Lower lobe of right lung (tissue), 2 donors: ENCODE measurements at places on chromosomes 2 and 18. TPM values are rescaled to one million over a fixed set of nuclear protein-coding genes. Genes with fewer than 3 reads are reported as not detected.

GRCh38 chr2:54194761-54195750 lies 61.0 kb downstream of the TSPYL6 start:
- no peaks in the 10 kb centered on the region for H3K36me3 ChIP-seq
- H3K27me3 ChIP-seq, result no peaks in the 10 kb centered on the region
- no peaks in the 10 kb centered on the region for H3K4me1 ChIP-seq
- no peak overlapping the region for H3K27ac ChIP-seq

- peak overlapping the region; percentile 86 for H3K4me3 ChIP-seq
- H3K27ac ChIP-seq, result peak overlapping the region; percentile 83
- peak; percentile 69 for DNase-seq
- H3K36me3 ChIP-seq, result no peaks in the 10 kb centered on the region
- no peaks in the 10 kb centered on the region for H3K27me3 ChIP-seq
Measured at GRCh38 chr2:85889627-85890281, 964 bp upstream of the ST3GAL5 start.

The CDH2 gene
- 0.68 TPM for total RNA-seq

The COLEC12 gene
- 79.2 TPM for total RNA-seq

GRCh38 chr2:189933041-189933440 lies 129.5 kb downstream of the MSTN start:
- H3K27me3 ChIP-seq, result no peaks in the 10 kb centered on the region
- DNase-seq, result no peak
- no peak overlapping the region for H3K4me3 ChIP-seq
- H3K36me3 ChIP-seq, result no peaks in the 10 kb centered on the region
- no peaks in the 10 kb centered on the region for H3K4me1 ChIP-seq

The AQP12A gene
- total RNA-seq, result not detected

DNA sequence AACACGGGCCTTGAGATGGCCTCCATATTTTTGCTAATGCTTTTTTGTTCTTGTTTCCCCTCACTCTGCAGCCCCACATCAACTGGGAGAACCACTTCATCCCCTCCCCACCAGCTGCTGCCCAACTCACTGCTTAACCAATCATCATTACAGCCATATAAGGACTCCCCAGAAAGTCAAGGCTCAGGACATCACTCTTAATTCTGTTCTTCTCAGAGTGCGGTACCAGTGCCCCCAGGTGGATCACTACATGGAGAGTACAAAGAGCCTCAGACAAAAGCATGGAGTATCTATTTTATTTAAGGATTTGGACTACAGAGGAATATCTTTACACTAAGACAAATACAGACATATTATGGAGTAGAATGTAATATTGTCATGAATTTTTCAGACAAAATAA lies 340.6 kb downstream of the PAX3 start:
- H3K27ac ChIP-seq, result no peak overlapping the region
- no peaks in the 10 kb centered on the region for H3K27me3 ChIP-seq
- no peaks in the 10 kb centered on the region for H3K36me3 ChIP-seq
- H3K4me3 ChIP-seq, result no peak overlapping the region
- DNase-seq, result no peak

DNA sequence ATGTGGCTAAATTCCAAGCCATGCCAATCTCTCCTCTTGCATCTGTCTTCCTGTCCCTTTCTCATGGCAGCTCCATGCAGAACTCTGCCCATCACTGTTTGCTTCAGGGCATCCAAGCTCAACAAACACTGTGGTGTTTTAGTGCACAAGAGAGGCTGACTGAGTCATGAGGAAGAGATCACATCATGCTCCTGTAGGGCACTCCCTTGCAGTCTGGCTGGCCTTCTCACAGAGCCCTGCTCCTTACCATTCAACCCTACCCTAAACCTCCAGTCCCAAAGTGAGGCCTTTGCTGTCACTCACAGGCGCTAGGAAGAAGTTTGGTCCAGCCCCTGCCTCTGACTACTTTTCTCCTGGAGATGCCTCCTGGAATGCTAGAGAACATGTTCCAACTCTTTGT lies 194.0 kb downstream of the LRATD1 start:
- no peak overlapping the region for H3K27ac ChIP-seq
- H3K36me3 ChIP-seq, result no peaks in the 10 kb centered on the region
- H3K4me3 ChIP-seq, result no peak overlapping the region

- no peaks in the 10 kb centered on the region for H3K4me1 ChIP-seq
- H3K4me3 ChIP-seq, result no peak overlapping the region
- peaks cover 50% of the 10 kb centered on the region for H3K36me3 ChIP-seq
- no peaks in the 10 kb centered on the region for H3K27me3 ChIP-seq
Measured at GRCh38 chr2:190674966-190675650, 26.2 kb downstream of the NAB1 start.

The CFAP65 gene
- total RNA-seq, result 7.6 TPM

The FZD7 gene
- 15.2 TPM for total RNA-seq

DNA sequence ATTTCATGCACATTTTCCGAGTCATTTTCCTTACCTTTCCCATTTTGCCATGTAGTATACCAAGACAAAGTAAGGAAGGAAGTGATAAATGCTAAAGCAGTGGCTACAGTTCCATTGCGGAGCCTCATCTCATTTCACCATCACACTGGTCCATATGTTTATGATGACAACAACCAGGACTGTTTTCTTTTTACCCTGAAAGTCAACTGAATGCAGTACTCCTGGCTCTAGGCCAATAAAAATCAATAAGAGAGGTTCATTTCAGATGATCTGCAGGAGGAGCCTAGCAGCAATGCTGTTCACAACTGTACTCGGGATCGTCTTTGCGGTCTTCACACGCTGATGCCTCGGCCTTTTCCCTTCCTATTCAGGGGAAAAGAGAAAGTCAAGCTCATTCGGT lies 4.7 kb downstream of the MGAT4A start:
- H3K27ac ChIP-seq, result peak overlapping the region; percentile 8
- peaks cover 20% of the 10 kb centered on the region for H3K36me3 ChIP-seq
- H3K4me1 ChIP-seq, result peaks cover 48% of the 10 kb centered on the region
- peak overlapping the region; percentile 15 for H3K4me3 ChIP-seq
- no peak for DNase-seq
